ENCODE measurements at places on chromosomes 6 and 20. TPM values are rescaled to one million over a fixed set of nuclear protein-coding genes. Genes with fewer than 3 reads are reported as not detected.
A peak's percentile ranks its signal among the peaks of the same experiment; 100 is the strongest.

TRIM40 gene
- total RNA-seq, result not detected

FAM83C gene
- not detected for total RNA-seq

- no peak for DNase-seq
Observed at GRCh38 chr20:12383821-12384220, 466.1 kb downstream of the BTBD3 start.

DNA sequence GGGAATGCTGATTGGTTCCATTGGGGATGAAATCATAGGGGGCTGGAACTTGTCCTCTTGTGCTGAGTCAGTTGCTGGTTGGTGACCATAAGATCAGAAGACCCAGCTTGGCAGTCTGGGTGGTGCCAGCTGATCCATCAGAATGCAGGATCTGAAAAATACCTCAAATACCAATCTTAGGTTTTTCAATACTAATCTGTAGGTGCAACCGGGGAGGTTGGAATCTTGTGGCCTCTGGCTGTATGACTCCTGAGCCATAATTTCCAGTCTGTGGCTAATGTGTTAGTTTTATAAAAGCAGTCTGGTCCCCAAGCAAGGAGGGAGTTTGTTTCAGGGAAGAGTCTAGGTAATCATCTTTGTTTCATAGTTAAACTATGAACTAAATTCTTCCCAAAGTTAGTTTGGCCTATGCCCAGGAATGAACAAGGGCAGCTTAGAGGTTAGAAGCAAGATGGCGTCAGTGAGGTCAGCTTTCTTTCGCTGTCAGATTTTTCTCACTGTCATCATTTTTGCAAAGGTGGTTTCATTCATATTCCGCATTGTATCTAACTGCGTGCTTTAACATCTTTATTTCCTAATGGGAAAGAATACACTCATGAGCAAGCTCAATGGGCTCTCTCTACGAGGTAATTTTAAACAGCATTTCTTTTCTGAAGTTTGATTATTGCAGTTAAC is 2.0 kb downstream of the ARMH2 start:
- DNase-seq, result no peak

- no peak for DNase-seq
Observed at GRCh38 chr20:9262653-9263194, 193.8 kb downstream of the PLCB4 start.

DNA sequence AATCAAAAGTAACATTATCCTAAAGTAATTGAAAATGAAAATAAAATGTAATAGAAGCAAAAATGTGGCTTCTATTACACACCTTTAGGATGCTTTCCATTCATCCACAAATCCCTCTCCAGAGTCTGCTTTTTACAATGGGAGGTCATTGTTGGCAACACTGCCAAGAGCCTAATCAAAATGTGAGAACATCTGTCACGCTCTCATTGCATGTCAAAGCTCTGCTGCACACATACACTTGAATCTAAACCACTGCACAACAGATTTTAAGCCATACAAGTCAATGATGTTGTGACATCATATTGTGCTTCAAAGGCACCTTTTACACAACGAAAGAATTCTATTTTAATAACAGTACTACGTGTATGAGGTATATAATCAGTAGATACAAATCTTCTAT is 82.1 kb downstream of the PREP start:
- DNase-seq, result no peak

GRCh38 chr6:116370760-116371119 is at the start of gene DSE:
Gene DSE, plus strand, starts transcription at chr6:116370947. Its CDS starts 28,304 bp downstream, at chr6:116399251.
- DNase-seq, result peak; percentile 75

DNA sequence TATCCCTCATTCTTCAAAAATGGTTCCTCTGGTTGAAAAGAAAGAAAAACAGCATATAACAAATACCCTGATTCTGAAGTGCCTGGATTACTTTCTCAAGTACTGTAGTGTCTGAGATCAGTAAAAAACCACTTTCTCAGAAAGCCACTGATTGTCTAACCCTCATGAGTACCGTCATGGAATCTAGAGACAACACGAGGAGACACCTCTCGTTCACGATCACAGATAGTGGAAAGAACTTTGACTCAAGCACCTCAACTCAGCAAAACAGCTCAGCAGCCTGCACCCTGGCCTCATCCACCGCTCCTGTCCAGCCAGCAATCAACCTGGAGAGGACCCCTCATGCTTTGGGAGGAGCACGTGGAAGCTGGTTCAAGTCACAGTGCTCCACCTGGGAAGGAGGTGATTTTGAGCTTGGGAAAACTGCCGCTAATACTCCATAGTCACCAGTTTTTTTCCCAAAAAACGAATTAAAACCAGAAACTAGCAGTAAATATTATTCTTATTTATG is 1.0 kb downstream of the SCML4 start:
- DNase-seq, result no peak
